ENCODE measurements at places on chromosomes 1 and 21. TPM values are rescaled to one million over a fixed set of nuclear protein-coding genes. Genes with fewer than 3 reads are reported as not detected.

The C1orf105 gene
- not detected for total RNA-seq

The PRR9 gene
- not detected for total RNA-seq

DNA sequence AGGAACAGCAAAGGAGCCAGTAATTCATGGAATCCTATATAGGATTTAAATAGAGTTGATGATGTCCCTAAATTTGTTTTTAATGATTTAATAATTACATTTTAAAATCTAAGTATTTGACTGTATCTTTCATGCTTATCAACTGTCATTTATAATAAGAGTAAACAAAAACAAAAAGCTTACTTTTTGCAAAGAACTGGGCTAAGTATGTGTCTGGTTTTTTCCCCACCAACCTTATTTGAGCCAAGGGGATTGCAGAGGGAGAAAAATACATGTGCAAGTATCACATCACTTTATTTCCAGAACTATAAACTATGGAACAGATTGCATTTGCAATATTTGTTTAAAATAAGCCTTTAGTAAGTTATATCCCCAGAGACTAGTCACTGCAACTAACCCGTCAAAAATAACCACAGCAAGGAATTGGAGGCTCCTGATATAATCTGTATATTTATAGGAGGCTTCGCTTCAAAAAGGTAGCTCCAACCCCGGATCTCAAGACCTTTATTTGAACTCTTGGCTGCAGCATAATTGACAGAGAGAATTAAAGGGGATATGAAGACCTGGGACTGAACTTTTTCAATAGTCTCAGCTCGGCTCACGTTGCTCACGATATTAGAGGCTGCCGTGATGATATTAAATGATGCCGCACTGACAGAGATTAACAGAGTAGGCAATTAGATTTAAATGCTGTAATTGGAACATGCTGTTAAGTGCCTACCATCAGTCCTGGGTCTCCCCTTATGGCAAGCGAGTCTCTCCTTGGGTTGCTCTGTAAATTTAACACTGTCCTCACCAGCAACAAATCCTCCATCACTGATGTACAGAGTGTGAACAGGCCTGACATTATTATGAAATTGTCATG is 329.1 kb upstream of the NFIA start:
- DNase-seq, result no peak

The PAQR6 gene
- total RNA-seq, result 48.9 TPM

GRCh38 chr1:53944469-53945182 is 873 bp downstream of the IFT25 start:
- no peak for DNase-seq

The UBASH3A gene
- 0.71 TPM for total RNA-seq

The DPT gene
- total RNA-seq, result 17.2 TPM

DNA sequence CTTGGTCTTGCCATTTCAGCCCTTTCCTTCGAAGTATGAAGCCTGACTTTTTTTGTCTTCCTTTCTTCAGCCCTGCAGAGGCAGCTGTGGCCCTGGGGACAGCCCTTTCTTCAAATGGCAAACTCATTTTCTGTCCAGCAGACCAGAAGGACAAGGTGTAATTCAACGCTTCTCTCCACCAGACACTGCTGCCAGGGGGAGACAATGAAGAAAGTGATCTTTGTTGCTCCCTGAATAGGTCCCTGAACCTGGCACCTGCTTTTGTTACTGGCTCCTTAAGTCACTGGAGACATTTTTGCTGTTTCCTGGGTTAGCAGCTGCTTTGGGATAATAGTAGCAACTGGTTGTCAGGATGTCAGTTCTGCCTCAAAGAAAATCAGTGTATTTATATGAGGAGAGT is 50.8 kb upstream of the MACF1 start:
- DNase-seq, result no peak

DNA sequence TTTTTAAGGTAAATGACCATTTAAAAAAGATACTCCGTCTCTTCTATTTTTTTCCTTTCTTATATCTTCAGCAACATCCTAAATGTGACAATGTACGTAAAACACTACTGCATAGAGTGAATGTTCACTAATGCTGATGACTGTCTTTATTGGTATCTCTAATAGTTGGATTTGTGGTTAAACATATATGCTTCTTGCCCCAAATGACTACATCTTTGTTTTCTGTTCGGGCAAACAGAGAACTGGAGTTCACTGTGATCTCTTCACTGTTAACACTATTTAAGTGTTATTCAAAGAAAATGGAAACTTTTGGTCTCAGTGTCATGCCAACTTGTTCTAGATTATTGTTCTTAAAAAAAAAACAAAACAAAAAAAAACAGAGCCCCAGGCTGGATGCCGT is 109.4 kb downstream of the KIF26B start:
- no peak for DNase-seq

The PWP2 gene
- 6.4 TPM for total RNA-seq

The PRRC2C gene
- total RNA-seq, result 182 TPM

GRCh38 chr1:110756506-110756905 is 81.8 kb upstream of the KCNA3 start:
- DNase-seq, result no peak

The HAPLN2 gene
- 5.5 TPM for total RNA-seq

- no peak for DNase-seq
These were observed 1.8 kb downstream of the SFT2D2 start for GRCh38 chr1:168227620-168228019.

DNA sequence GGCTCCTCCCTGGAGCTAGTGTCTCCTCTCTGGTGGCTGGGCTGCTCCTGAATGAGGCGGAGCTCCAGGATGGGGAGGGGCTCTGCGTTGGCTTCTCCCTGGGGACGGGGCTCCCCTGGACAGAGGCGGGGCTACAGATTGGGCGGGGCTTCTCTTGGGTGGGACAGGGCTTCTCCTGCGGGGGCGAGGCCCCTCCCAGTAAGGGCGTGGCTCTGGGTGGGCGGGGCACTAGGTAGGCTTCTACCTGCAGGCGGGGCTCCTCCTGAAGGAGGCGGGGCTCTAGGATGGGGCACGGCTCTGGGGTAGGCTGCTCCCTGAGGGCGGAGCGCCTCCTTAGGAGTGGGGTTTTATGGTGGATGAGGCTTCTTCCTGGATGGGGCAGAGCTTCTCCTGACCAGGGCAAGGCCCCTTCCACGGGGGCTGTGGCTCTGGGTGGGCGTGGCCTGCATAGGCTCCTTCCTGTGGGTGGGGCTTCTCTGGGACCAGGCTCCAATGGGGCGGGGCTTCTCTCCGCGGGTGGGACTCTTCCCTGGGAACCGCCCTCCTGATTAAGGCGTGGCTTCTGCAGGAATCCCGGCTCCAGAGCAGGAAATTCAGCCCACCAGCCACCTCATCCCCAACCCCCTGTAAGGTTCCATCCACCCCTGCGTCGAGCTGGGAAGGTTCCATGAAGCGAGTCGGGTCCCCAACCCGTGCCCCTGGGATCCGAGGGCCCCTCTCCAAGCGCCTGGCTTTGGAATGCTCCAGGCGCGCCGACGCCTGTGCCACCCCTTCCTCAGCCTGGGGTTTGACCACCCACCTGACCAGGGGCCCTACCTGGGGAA is 22.7 kb upstream of the ARF1 start:
- peak; percentile 61 for DNase-seq

GRCh38 chr1:46581681-46582455 is 22.2 kb downstream of the MKNK1 start:
- no peak for DNase-seq

The A3GALT2 gene
- not detected for total RNA-seq

DNA sequence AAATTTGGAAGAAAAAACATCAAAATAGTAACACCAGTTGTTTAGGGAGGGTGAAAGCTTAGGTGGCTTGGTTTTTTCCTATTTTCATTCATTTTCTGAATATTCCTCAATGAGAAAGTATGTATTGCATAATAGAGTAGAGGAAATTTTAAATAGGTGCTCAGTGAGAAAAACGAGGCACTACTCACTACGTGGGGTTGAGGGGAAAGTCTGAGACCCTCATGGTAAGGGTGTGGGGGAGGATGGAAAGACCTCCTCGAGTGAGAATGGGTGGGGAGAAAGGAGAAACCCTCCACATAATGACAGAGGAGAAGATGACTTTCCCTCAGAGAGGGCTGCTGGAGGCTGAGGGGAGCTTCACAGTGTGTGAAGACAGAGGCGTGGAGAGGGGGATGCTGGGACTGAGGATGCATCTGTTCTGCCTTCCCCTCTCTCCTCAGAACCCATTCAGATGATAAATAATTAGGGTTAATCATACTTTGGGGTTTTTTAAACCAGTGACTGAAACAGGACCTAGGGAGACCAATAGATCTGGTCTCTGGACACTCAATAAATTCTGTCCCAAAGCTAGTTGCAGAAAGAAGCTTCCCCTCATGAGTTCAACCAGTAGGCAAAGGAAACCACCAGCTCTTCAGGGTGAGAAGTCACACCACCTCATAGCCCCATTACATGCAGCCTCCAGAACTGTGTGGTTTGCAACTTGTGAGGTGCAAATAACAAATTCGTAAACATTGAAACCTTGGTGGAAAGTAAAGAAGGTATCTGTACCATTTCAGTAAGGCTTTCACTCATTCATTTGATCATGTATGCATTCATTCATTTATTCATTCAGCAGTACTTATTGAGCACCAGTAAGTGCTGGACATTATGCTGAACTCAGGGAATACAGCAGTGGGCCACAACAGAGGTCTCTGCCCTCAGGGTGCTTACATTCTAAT is 17.1 kb downstream of the SLAMF7 start:
- DNase-seq, result no peak

The TPTE gene
- total RNA-seq, result not detected

GRCh38 chr1:66778266-66778665 is 22.8 kb downstream of the INSL5 start:
- no peak for DNase-seq

The PATJ gene
- 30.0 TPM for total RNA-seq

DNA sequence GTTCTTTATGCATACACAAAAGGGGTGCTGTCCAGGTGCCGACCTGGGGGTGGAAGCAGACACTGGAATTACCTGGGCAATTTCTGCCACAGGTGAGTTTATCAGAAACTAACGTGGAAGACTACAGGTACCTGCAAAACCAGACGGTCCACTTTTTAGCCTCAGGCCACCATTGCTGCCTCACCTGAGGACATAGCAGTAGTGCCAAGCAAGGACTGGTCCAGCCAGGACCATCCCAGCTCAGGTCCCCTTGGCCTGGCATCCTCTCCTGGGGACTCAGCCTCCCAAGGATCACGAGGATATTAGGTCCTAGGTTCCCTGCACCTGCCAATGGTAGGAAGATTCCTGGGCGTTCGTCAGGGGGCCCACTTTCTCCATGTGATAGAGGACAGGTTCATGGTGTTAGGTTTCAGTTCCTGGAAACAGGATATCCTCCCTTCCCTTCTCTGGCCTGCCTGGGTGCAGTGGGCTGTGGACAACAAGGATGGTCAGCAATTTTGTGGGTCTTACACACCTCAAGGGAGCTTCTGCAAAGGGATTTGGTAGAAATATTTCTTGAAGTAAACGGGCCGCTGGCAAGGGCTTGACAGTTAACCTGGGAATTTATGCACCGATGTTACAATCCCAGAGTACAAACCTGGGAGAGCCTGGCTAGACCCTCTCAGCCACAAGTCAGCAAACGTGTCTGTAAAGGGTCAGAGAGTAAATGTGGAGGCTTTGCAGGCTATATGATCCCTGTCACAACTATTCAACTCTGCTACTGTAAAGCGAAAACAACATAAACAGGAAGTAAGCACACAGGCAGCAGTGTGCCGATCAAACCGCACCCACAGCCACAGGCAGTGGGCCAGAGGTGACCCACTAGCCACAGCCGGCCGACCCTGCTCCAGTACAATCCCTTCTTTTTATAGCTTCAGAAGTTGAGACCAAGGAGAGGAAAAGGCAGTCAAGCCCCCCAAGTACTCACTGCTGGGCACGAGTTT is 71.4 kb upstream of the RAB4A start:
- no peak for DNase-seq

- no peak for DNase-seq
These were observed 45.7 kb downstream of the ZC3H11B start for GRCh38 chr1:219566951-219567947.

The NEK7 gene
- total RNA-seq, result 119 TPM

The IL23R gene
- total RNA-seq, result not detected

DNA sequence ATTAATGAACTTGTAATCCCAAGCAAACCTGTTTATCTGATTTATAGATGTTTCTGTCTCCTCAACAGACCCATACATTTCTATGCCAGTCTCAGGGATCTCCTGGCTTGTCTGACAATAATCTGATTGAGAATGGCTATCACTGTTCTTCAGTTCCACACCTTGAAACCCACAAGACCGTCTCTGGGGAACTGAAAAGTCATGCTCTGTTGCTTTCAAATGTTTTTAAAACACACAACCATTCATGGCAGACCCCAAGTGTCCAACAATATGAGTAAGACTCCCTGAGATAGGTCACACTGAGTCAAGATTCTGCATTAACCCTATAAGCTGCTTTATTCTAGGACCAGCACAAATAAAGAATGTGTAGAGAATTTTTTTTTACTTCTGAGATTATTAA is 611.2 kb upstream of the PLXNA2 start:
- no peak for DNase-seq

- DNase-seq, result no peak
These were observed 23.6 kb downstream of the KIAA0319L start for GRCh38 chr1:35533586-35533985.

The FMO4 gene
- total RNA-seq, result 4.9 TPM

- no peak for DNase-seq
These were observed 29.0 kb upstream of the SARS1 start for GRCh38 chr1:109184687-109185086.

DNA sequence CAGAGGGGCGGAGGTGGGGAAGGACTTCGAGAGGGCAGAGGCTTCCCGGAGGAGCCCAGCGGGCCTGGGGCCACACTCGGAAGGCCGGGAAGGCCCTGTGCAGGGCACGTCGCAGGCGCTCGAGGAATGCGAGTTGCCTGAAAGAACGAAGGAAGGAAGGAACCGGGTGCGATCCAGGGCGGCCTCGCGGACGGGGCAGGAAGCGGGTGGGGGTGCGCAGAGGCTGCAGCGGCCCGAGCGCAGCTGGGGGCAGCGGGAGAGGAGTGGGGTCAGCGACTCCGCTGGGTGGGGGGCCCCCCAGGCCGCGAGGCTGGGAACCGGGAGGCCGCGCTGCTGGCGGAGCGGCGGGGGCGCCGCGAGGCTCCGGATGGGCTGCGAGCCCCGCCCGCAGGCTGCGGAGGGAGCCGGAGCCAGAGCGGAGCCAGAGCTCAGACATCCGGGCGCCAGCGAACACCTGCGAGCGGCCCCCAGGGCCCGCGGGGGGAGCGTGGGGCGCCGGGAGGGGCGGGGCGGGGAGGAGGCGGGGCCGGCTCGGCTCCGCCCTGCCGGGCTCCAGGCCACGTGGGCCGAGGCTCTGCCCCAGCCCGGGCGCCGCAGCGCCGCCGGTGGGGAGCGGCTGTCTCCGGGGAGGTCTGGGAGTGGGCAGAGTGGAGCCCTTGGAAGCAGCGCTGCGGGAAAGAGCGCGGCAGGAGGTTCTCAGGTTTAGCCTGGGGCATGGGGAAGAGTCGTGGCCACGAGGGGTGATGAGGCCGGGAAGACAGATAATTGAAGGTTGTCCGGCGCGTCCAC is 4.6 kb downstream of the ID3 start:
- peak; percentile 91 for DNase-seq

The CEP350 gene
- 70.0 TPM for total RNA-seq

DNA sequence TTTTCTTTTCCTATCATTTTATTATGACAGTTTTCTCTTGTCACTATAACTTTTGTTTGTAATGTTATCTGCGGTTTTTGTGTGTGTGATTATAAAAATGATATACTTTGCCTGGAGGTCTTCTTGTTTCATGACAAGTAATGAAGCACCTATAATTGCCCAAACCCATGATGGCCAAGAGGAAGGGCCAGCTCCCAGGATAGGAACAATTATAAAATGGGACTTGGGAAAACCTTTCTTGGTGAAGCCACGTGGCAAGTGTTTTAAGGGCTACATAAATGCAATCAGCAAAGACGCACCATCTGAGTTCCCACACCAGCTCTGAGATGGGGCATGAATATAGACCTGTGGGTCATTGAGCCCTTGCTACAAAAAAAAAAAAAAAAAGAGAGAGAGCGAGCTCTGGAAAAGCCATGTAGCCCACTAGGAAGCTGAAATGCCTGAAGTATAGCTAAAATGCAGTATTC is 462.6 kb upstream of the RUNX1 start:
- no peak for DNase-seq
